ENCODE measurements at places on chromosomes 13 and 19.

GRCh38 chr19:28318469-28319179 lies 894.3 kb downstream of the UQCRFS1 start:
- DNase-seq, result no peak

GRCh38 chr13:44955406-44955805 lies 33.9 kb downstream of the NUFIP1 start:
- no peak for DNase-seq

DNA sequence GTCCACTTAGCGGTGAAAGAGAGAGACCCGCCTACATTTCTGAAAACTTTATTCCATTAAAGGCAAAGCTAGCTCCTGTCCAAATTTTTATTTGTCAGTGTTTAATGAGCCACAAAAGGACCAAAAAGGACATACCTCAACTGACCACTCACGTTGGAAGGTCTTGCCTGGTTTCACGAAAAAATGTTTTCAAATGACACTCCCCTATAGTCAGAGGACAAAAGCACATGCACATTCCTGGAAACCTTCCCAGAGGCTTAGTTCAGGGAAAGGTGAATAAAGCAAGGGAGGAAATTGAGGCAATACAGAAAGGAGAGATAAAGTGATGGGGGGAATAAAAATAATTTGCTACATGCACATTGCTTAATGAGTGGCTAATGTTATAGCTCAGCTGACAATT lies 55.6 kb downstream of the DOCK9 start:
- no peak for DNase-seq

DNA sequence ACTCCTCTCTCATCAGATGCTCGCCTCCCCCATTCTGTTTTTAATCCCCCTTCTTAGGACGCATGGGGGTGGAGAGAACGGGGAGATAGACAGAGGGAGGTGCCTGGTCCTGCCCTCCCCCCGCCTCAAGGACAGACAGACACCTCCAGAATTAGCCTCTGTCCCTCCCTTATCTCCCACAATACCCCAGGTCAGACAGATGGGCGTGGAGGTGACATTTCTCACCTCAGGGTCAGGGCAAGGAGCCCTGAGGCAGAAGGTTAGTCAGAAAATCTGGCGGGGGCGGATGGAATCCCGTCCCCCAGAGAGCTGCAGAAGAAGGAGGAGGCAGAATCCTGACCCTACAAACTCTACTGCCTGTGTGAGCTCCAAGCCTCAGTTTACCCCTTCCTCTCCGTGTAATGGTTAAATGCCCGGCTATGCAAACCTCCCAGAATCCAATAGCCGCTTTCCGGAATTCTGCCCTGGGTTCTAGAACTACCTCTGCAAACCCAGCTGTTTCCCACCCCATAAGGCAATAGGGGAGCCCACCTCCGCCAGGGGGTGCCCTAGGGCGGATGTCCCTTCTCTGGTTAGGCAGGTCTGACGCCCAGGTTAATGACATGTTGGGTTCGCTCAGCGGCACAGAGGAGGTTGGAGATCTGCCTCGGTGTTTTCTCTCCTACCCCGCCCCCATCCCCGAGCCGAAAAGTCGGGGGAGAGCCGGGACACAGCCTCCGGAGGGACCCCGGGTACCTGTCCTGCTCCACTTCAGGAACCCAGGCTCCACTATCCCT lies 900 bp downstream of the PPP1R13L start:
- DNase-seq, result no peak

DNA sequence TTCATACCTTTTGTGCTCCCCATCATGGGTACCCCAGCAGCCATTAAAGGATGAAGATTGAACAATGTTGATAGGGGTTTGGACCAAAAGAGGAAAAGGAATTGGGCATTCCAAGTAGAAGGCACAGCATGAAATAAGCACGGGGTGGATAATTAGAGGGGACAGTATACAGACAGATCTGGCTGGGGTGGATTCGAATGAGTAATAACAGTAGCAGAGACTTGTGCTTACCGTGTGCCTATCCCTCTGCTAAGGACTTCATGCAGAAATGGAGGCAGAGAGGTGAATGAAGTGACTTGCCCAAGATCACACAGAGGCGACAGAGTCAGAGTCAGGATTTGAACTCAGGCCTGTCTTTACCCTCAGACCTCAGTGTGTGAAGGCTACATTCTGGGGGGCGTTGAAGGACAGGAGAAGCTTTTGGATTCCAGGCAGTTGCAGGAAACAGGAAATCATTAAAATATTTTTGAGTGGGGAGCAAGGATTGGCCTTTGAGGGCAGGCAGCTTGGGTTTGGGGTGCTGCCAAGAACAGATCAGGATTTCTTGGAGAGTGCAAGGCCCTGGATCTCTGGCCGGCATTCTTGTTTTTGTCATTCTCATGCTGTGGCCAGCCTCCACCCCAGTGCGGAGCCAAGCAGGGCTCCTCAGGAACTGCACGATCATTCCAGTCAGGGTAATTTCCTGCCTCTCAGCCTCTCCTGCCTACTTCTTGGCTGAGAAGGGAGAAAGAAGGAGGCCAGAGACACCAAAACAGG lies 18.7 kb downstream of the PAF1 start:
- DNase-seq, result peak; percentile 92

- no peak for DNase-seq
Observed at GRCh38 chr19:58521651-58522050, 2.0 kb upstream of the ZBTB45 start.

- DNase-seq, result no peak
Observed at GRCh38 chr13:23983671-23984070, 86.4 kb upstream of the C1QTNF9B start.

DNA sequence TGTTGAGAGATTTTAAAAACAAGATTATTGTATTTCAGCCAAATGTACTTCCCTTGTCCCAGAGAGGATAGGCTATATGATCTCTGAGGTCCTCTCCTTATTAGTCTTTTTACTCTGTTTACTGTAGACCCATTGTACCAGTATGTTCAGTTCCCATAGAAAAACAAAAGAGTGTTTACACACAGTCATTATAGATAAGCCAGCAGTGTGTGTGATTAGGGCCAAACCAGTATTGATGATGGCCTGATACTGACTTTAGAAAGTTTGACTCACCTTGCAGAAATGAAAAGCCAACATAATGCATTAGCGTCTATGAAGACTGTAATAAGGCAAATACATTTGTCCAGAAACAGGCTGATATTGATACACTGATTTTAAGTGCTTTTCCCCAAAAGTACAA lies 6.2 kb downstream of the MTUS2 start:
- DNase-seq, result no peak

DNA sequence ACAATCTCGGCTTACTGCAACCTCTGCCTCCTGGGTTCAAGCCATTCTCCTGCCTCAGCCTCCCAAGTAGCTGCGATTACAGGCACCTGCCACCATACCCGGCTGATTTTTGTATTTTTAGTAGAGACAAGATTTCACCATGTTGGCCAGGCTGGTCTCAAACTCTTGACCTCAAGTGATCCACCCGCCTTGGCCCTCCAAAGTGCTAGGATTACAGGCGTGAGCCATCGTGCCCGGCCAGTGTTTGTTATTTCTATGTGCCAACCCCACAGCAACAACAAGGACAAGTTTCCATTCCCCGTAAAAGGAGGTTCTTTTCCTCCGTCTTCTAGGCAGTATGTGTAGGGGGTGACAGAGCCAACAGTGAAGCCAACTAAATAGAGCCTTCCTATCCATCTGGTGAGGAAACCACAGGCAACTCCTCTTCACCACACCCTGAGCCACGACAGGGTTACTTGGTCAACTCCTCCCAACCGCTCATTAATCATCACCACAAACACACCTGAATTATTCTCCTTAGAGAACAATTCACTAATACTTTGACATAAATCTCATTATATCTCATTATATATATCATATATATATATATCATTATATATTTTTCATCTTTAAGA lies 25.5 kb downstream of the FOXO1 start:
- no peak for DNase-seq

GRCh38 chr13:46202188-46202795 lies 9.4 kb upstream of the LRRC63 start:
- no peak for DNase-seq

GRCh38 chr13:76703216-76703615 lies 183.0 kb downstream of the KCTD12 start:
- DNase-seq, result no peak

DNA sequence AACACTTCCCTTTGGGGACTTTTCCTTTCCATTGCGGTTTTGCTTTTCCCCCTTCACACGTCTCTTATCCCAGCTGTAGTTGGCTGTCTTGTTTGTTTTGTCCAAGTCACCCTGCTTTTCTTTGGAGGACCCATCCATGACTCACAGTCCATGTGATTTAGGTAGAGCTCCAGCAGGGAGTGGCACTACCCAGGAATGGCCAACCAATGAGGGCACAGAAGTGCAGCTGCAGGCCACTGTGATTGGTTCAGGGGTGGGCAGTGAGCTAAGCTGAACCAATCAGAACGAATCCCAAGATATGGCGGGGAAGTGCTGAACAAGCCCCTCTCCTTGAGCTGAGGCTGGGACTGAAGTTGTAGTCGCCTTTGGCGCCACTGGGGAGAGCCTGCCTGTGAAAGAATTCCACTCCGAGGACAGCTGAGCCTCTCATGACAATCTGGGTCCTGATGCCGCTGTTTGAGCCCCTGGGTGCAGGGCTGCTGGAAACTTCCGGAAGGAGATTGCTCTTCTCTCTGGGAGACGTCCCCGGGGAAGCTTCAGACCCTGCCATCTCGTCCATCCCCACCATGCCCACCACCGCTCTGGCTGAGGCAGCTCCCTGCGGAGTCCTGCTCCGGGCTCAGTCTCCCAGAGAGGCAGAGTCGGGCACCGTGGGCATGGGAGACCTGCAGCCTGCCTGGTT lies 62.9 kb upstream of the URI1 start:
- peak; percentile 59 for DNase-seq

GRCh38 chr13:30222254-30222653 lies 85.1 kb downstream of the KATNAL1 start:
- peak; percentile 12 for DNase-seq

- no peak for DNase-seq
Observed at GRCh38 chr19:11027381-11027780, 61.9 kb upstream of the LDLR start.

- DNase-seq, result peak; percentile 81
Observed at GRCh38 chr13:106318941-106319411, 216.5 kb downstream of the EFNB2 start.

- no peak for DNase-seq
Observed at GRCh38 chr13:32936716-32937115, 79.5 kb upstream of the KL start.

DNA sequence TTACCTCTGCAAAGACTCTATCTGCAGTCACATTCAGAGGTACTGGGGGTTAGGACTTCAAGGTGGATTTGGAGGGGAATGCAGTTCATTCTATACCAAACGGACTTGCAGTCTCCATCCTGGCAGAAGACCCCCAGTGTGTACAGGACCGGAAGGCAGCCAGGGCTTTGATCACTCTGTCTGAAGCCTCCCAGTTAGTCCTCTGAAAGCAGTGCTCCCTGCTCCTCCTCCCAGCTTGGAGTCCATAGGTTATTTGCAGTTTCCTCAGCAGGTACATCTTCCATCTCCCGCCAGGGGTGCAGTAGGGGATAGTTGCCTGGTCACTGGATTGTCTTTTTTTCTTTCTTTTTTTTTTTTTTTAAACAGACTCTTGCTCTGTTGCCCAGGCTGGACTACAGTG lies 78.8 kb upstream of the KCTD15 start:
- DNase-seq, result no peak

- DNase-seq, result no peak
Observed at GRCh38 chr13:75978818-75979217, 342.7 kb downstream of the LMO7 start.

- DNase-seq, result no peak
Observed at GRCh38 chr13:20377720-20378119, 145.6 kb upstream of the GJB6 start.

DNA sequence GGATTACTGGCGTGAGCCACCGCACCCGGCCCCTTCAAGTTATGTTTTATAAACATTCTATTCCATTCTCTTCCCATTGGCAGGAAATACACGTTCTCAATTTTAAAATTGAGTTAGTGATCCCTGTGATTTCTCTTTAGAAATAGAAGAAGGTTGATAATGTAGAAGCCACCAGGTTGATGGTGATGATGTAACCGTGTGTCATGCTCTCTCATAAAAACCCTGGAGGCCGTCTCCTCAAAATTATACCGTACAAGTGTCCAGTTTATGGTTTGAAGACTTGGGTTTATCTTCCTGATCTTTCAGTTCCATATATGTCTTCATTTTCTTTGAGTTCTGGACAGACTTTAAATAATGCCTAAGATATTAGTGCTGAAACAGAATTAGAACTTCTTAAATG lies 32.2 kb downstream of the COG3 start:
- DNase-seq, result no peak

GRCh38 chr13:50220938-50221337 lies 205.7 kb downstream of the KCNRG start:
- no peak for DNase-seq

GRCh38 chr13:90803210-90803609 lies 544.3 kb upstream of the MIR17HG start:
- DNase-seq, result no peak

DNA sequence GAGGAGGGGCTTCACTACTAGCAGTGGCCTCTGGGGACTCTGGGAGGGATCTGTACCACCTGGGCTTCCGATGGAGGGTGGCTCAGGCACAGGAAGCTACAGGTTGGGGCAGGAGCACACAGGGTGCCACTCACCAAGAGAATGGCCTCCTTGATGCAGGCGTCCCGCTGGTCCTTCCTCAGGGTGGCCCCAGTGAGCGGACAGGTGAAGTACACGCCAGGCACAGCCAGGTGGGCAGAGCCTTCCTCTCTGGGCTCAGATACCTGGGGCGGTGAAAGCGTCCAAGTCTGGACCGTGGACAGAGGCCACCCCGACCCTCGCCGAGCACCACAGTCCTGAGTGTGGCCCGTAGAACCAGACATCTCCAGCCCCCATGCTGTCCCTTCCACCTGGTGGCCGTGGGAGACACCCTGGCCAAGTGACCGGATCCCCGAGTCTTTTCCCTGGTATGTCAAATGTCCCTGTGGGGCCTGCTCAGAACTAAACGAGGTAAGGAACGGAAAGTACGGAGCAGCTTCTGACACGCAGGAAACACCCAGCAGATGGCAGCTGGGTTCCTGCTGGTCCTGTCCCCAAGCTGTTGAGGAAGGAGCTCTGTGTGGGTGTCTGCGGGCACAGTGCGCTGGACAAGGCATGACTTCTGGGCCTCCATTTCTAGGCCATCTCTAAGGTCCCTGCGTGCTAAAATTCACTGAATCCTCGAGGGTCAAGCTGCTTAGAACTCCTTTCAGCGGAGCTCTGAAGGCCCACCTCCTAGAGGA lies 5.2 kb downstream of the UBXN6 start:
- no peak for DNase-seq

DNA sequence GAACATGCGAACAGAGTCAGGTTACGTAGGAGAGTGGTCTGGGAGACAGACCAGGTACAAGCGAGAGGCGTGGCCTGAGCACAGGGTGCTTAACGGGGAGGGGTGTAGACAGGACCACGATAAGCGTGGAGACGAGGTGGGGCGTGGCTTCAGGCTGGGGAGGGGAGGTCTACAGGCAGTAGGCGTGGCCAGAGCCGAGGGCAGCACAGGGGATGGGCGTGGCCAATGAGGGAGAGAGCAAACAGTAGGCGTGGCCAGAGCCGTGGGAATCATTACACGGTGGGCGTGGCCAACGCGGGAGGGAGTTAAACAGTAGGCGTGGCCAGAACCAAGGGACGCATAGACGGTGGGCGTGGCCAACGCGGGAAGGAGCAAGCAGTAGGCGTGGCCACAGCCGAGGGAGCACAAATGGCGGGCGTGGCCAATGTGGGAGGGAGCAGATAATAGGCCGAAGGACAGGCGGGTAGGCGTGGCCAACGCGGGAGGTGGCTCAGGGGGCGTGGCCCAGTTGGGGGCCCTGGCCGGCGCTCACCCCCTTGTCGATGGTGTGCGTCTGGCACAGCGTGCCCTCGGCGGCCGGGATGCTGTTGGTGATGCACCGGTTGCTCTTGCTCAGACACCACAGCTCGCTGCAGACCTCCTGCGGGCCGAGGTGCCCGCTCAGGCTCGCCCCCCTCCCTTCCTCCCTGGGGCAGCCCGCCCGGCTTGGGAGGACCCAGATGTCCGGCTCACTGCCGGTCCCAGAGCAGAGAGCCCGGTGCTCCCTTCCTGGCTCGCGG lies 15.2 kb upstream of the MYO1F start:
- peak; percentile 28 for DNase-seq

Measured in LHCN-M2 (cell line).